ENCODE measurements at places on chromosomes 6 and 20. TPM values are rescaled to one million over a fixed set of nuclear protein-coding genes. Genes with fewer than 3 reads are reported as not detected.

HTR1E gene
- total RNA-seq: 13.8 TPM

TOX2 gene
- total RNA-seq: 18.5 TPM

GNRH2 gene
- not detected for total RNA-seq

- DNase-seq: no peak
Measured at GRCh38 chr6:132228894-132229293, 172.4 kb downstream of the MOXD1 start.

DNA sequence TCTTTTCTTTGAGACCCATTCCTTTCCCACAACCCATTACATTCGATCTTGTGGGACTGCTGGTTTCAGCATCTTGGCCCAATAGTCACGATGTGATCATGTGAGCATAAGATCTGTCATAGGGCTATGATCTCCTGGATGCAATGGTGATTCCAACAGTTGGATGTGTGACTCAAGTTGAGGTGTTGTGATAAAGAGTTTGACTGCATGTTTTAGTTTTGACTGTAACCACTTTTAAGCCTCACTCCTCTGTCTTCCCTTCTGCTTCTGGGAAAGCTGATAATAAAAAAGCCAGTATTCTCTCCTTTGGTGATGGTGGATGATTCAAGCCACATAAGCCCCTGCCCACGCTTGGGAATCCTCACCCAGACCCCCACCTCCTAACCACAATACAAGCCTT lies 117.0 kb upstream of the ASCC3 start:
- DNase-seq: no peak

- no peak for DNase-seq
Measured at GRCh38 chr20:45014671-45015415, 48.5 kb downstream of the STK4 start.

DNA sequence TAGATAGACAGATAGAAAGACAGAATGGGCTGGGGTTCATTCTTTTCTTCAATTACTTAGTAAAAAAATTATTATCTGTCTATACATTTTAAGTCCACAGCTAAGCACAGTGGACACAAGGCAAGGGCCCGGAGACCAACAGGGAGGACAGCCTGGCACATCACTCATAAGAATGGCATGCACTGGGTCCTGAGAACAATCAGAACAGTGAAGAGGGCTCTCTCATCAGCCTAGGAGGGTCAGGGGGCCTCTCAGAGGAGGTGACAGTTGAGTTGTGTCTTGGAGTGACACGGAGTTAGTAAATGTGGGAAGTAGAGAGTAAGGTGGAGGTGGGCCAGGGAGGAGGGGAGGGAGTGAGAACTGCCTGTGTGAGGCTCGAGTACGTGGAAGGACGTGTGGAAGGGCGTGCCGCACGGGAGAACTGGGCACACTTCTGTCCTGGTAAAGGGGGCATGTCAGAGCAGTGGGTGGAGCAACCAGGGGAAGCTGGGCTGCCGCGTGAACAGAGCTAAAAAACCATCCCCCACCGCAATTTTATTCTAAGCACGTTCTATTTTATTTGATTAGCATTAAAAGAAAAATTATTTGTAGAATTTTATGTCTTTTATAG lies 45.1 kb upstream of the DSP start:
- no peak for DNase-seq

DNA sequence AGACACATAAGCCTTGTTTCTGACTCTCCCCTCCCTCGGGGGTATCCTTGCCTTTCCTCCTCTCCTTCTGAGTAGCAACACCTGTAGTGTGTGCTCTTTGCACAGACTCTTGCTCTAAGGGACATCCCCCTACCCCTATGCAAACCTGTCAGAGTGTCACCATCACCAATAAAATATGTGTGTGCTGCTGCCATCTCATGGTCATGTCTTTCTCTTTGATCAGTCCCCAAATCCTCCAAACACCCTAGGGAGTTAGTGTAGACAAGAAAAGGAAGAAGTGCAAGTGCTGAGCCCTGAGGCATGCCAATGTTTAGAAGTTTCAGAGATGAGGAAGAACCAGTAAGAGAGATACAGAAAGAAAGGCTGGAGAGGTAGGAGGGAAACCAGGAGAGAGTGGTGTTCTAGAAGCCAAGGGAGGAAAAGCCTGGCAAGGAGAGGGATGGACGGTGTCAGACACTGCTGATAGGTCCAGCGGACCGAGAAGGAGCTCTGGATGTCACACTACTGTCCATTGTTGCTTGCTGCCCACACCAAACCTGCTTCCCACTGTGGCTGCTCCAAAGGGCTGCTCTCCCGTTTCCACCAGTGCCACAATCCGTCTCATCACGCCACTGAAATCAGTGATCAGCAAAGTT lies 16.4 kb downstream of the TRMT6 start:
- DNase-seq: no peak

GRCh38 chr6:2231438-2231837 lies 14.0 kb downstream of the GMDS start:
- no peak for DNase-seq

- DNase-seq: no peak
Measured at GRCh38 chr20:20677186-20677585, 35.3 kb downstream of the RALGAPA2 start.

DNA sequence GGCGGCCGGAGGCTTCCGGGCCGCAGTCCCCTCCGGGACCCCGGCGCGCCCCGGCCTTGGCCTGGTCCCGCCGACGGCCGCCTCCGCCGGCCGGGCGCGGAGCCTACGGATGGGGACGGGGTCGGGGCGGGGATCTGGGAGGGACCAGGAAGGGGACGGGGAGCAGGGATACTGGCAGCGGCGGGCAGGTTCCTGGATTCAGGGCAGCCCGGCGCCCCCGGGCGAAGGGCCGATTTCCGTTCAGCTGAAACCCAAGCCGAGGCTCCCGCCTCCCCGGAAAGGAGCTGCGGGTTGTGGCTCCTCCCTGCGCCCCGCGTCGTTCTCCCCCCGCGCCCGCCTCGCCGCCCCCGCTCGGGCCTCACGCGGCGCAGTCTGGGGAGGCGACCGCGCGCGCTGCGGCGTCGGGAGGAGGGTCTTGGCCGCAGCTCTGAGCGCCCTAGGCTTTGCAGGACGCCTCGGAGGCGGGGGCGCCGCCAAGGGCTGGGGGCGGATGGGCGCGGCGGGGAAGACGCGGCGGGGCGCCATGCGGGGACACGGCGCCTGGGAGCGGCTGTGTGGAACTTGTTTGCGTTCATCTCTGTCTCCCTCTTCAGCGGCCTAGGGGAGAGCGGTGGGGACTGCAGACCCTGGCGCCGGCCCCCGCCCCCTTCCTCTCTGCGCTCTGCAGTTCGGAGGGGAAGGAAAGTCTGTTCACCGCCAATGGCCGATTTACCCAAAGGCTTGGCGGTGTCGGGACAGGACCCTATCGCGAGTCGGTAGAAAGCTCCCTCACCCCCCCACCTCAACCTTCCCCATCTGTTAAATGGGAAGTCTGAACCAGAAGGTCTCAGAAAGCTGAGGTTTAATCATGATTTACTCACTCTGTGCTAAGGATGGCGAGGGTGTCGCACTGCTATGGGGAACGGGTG lies 22.7 kb upstream of the TMEM181 start:
- no peak for DNase-seq
